ENCODE measurements at places on chromosomes 1 and 21.

GRCh38 chr1:66335859-66336640 is 197.9 kb upstream of the SGIP1 start:
- peak overlapping the region; percentile 99 for H3K4me3 ChIP-seq
- H3K4me1 ChIP-seq: peaks cover 55% of the 10 kb centered on the region
- peak overlapping the region; percentile 98 for H3K27ac ChIP-seq
- peaks cover 3% of the 10 kb centered on the region for H3K36me3 ChIP-seq

DNA sequence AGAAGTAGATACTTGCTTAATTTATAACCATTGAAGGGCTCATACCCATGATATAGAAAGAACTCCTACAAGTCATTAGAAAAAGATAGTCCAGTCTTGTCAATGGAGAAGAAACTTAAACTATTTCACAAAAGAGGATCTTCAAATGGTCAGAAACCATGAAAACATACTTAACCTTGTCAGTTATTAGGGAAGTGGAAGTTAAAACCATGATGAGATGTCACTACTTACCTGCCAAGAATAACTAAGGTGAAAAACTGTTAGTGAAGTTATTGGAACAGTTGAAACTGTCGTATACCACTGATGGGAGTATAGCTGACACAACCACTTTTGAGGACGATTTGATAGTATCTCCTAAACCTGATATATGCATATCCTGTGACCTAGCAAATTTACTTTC is 46.8 kb downstream of the OSBPL9 start:
- H3K4me3 ChIP-seq: no peak overlapping the region
- no peak for DNase-seq
- H3K4me1 ChIP-seq: peaks cover 10% of the 10 kb centered on the region
- H3K27me3 ChIP-seq: no peaks in the 10 kb centered on the region

DNA sequence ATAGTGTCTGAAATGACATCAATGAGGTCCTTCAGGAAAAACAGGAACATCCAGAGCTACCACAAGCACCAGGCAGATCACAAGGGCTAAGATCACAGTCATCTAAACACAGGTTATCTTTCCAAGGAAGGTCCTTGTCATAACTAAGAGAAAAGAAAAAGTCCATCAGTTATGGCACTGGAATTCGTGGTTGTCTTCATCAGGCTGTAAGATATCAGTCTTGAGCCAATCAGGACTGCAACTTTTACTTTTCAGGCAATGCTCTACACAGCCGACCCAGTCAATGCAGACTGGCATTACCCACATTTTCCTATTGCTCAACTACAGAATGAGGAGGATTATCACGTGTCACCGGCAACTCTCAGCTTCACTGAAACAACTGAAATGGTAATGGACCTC is 26.4 kb downstream of the SORT1 start:
- H3K27ac ChIP-seq: no peak overlapping the region
- H3K4me1 ChIP-seq: peaks cover 16% of the 10 kb centered on the region
- H3K27me3 ChIP-seq: peaks cover 8% of the 10 kb centered on the region
- H3K36me3 ChIP-seq: peaks cover 1% of the 10 kb centered on the region

DNA sequence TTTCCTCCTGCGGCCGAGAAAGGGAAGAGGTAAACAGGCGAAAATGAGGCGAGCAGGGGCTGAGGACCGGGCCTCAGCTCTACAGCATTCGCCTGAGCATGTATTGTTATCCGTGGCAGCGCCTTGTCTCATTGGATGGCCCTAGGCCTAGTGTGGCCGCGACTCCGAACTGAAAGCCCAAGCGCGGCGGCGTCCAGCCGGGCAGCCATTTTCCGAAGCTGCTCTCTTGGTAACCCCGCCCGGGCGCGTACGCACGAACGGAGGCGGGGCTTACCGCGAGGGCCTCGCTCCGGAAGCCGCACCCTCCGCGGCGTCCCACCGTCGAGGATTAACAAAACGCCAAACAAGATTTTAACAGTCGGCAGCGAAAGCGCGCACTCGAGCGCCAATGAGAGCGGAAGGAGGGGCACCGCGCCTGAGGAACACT is 797 bp upstream of the USP1 start:
- H3K4me1 ChIP-seq: peaks cover 36% of the 10 kb centered on the region
- peak; percentile 95 for DNase-seq
- no peaks in the 10 kb centered on the region for H3K36me3 ChIP-seq
- no peaks in the 10 kb centered on the region for H3K27me3 ChIP-seq
- peak overlapping the region; percentile 99 for H3K27ac ChIP-seq
